Right lung (tissue), 10 donors: ENCODE measurements at places on chromosomes 7 and 10. TPM values are rescaled to one million over a fixed set of nuclear protein-coding genes. Genes with fewer than 3 reads are reported as not detected.

TACC2 gene
- polyA plus RNA-seq, result 15.5 TPM

GRCh38 chr7:109821156-109821555 is 1251.5 kb downstream of the DNAJB9 start:
- no peak for DNase-seq

DNA sequence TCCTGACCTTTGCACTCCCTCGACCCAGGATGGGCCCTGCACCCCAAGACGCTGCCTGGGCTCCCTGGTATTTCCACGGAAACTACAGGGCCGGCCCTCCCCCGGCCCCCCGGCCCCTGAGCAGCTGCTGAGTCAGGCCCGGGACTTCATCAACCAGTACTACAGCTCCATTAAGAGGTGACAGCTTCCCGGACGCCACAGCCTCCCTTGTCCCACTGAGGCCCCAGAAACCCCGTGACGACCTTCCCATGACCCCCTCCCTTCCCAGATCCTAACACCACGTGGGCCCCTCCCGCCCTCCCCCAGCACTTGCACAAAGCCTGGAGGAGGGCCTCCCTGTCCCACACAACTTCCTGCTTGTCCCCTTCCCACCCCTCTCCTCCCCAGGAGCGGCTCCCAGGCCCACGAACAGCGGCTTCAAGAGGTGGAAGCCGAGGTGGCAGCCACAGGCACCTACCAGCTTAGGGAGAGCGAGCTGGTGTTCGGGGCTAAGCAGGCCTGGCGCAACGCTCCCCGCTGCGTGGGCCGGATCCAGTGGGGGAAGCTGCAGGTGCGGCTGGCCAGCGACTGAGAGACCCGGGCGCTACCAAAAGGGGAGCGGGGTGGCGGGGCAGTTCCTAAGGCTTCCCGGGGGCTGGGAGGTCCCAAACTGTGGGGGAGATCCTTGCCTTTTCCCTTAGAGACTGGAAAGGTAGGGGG is 5.7 kb downstream of the NOS3 start:
- no peak for DNase-seq

GRCh38 chr7:112262855-112263487 is 56.5 kb downstream of the ZNF277 start:
- DNase-seq, result no peak

GRCh38 chr10:101014230-101014884 is 14.7 kb downstream of the LZTS2 start:
- no peak for DNase-seq
